Skeletal muscle cell (primary cell): ENCODE measurements at places on chromosomes 1 and 21.

DNA sequence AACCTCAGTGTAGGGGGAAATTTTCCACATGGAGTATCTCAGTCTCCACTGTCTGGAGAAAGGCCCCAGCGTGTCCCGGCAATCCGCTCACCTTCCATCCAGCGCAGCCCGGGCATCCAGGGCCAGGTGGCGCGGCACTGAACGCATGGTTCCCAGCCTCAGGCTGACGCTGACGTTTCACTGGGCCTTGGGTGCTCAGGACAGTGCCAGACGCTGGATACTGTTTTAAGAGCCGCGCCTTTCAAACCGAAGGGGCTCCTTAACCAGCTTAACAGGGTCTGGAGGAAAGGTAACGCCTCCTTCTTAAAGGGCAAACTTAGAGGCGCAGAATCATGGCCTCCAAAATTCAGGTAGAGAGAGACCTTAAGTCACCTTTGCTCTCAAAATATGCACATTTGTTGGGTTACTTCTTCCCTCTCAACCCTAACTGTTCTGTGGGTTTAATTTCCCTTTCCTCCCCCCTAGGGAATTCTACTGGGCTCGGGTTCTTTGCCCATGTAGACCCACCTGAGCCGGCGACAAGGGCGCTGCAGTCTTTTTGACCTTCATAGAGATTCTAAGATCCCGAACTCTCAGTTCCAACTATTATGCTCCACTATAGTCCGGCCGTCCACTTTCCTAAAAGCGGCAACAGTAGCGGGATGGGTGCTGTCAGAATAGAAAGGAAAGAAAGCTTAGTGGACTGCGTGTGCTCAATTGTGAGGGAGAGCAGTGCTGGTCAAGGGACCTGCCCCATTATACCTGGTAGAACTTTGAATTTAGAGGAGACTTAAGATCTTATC lies 3.5 kb upstream of the LHX9 start:
- no peak for DNase-seq

DNA sequence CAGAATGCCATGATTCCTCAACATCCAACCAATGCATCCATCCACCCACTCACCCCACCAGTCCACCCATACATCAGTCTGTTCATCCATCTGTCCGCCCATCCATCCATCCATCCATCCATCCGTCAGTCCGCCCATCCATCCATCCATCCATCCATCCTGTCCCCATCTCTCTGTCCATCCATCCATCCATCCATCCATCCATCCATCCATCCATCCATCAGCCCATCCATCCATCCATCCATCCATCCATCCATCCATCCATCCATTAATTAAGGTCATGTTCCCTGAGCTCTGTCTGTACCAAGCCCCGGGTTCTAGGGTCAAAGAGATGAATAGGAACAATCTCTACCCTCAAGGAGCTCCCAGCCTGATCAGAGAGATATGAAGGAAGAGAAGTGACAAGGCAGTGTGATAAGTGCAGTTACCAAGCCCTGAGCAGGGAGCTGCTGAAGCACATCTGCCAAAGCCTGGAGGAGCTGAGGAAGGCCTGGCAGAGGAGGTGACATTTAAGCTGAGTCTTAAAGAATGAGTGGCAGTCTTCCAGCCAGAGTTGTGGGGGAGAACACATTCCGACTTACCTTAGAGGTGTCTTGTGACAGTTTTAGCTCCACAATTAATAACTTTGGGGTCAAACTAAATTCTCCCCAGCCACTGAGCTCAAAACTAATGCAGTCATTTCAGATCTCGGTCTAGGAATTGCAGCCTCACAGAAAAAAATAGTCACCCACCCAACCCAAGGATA lies 47.9 kb downstream of the GRIK3 start:
- DNase-seq: no peak

DNA sequence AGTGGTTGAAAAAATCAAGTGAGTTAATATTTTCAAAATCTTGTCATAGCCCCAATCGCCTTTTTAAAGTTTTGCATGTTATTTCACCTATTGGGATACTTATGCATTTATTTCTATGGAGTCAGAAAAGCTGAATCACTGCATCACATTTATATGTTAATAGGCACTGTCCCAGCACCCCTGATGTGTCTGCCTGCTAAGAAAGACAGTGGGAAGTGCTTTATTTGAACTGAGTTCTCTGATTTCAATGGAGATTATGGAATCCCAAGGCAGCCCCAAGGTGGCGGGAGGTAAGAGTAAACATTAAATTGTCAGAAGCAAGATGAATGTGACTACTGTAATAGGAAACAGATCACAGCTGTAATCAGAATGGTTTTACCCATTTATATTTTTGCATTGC lies 2225.7 kb downstream of the NCAM2 start:
- no peak for DNase-seq

- DNase-seq: no peak
Observed at GRCh38 chr21:41698071-41698470, 68.8 kb downstream of the RIPK4 start.

- DNase-seq: no peak
Observed at GRCh38 chr1:97461782-97462181, 459.1 kb downstream of the DPYD start.

GRCh38 chr21:42317341-42317741 lies 2.1 kb upstream of the TFF3 start:
- no peak for DNase-seq

- no peak for DNase-seq
Observed at GRCh38 chr1:101567582-101568189, 330.9 kb downstream of the S1PR1 start.

DNA sequence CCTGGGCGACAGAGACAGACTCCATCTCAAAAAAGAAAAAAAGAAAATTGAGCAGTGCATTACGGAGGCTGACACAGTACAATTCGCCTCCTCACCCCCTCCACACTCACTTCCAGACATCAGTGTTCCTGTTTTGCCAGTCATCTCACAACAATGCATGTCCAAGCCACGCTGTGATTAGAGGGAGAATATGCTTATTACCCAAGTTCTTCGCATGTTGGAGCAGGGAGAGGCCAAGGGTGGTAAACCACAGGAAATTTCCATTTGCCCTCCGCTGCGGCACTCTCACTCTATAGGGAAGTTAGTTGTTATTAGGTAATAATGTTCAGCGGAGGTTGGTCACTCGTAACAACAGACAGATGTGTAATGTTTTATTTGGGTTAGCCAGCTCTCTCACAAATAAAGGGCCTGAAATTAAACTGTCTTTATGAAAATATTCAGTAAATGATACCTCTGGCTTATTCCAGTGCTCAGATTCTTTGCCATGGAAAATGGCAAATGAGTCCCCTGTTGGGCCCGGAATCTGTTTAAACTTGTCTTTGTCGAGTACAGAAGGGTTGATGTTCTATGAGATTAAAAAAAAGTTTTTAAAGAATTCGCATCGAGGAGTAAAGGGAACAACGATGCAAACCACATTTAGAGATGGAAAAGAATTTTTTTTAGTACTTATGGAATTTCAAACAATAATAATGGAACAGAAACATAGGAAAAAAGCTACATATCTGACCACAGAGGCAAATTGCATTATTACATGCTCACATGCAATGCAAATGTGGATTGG lies 33.1 kb downstream of the KCNJ15 start:
- peak; percentile 100 for DNase-seq

DNA sequence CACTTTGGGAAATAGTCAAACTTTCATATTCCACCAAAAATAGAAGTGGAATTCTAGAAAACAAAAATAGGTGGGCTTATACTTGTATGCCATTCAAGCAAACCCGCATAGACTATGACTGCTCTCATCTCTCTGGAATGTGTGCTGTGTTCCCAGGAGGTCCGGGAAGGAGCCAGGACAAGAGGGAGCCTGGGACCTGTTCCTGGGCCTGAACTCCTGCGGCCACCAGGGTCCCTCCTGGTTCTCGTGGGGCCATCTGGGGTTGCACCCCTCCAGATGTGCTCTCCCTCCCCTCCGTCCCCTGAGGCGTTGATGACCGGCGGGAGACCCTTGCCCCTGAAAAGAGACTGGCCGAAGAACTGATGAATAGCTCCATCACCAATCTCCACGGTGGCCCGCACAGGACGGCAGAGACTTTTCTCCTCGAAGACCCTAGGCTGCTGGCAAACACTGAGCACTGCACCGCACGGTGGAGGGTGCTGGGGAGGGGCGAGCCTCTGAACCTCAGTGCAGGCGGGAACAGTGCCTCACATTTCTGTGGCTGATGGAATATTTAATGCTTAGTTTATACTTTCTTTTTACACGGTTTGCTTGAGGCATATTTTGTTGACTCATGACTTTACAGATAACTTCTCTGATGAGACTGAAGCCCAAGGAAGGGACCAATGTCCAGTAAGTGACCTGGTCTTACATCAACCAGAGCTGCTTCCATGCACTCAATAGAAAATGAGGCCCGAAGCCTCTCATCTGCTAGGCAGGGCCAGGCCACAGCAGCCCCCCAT lies 9.6 kb upstream of the ADARB1 start:
- no peak for DNase-seq

DNA sequence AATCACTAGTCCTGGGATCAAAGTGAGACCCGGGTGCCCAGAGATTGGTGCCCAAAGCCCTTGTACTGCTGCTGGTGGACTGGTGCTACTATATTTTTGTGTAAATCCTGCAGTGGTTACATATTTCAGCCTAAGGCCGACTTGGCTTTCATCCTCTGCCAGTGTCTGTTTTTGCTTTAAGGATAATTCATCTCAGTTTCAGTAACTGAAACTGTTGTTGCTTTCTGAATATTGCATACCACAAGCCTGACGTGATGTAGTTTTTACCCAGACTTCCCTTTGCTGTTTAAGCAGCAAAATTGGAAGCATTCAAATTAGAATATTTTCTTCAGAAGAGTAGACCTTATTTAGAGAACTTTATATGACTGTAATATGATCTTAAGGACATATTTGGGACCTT lies 341.8 kb downstream of the RYR2 start:
- DNase-seq: no peak

DNA sequence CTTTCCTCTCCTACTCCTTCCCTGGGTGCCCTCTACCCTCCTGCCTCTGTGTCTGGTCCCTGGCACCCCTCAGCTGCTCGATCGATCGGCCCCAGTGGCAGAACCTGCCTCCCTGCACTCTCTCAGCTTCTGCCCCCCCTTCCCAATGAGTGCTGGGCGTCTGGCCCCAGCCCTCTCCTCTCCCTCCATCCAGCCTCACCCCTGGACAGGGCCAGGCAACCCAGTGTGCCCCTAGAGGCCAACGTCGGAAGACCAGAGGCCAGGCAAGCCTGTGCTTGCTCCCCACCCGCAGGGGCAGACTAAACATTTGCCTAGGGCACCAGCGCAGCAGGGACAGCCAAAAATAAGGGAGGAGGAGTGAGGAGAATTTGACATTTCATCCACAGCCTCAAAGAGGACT lies 43.5 kb downstream of the LGR6 start:
- DNase-seq: no peak
